SK-N-DZ (cell line): ENCODE measurements at places on chromosomes 2 and 18.

DNA sequence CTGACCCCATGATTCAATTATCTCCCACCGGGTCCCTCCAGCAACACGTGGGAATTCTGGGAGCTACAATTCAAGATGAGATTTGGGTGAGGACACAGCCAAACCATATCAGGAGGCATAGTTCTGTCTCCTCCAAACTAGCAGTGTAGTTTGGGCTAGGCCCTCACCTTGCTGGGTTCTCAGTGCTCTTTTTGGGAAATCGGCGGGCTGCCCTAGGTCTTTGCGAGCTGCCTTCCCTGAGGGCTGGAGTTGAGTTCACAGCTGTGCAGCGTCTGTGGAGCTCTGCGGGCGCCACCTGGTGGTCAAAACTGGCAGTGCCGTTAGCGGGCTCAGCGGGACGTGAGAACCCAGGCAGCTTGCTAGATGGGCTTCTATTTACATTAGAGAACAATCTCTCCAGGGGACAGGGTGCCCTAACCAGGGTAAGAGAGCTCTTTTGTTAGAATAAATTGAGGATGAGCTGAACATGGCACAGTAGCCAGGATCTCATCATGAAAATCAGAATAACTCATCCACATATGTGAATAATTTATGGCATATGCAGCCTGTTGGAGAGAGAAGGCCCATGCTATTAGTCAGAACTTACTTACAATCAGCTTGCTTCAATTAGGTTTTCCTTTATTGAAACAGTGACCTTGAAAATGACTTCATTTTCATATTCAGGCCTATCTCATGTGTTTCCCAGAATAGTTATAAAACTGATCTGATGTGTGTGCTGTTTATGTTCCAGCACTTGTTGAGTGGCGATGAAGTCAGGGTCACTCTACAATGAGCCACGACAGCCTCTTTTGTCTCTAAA is 27.4 kb upstream of the YES1 start:
- peak; percentile 82 for DNase-seq

DNA sequence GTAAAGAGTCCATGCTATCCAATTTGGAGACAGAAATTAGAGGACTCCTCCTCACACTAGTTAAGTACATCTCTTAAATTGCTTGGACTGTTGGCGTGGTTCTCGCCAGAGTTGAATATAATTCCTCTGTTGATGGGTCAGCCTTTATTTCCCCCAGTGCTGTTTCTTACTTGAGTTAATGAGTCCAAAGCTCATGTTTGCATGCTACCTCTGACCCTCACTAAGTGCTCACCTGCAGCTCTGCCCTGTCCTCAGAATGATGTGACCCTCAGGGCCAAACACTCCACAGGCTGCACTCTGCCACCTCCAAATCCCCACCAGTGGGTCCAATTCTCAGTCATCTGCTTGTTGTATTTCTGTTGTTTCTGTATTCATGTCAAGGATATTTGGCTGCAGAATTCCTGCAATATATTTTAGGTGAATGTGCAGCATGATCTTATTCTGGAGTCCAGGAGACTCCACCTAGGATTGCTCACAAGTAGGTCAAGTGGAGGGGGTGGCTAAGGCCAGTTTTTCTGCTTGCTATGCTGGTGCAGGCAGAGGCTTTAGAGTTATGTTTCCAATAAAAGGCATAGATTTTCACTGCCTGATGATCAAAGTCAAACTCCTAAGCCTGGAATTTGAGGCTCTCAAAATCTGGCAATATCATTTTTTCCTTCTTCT is 37.8 kb downstream of the RDH14 start:
- no peak for DNase-seq

DNA sequence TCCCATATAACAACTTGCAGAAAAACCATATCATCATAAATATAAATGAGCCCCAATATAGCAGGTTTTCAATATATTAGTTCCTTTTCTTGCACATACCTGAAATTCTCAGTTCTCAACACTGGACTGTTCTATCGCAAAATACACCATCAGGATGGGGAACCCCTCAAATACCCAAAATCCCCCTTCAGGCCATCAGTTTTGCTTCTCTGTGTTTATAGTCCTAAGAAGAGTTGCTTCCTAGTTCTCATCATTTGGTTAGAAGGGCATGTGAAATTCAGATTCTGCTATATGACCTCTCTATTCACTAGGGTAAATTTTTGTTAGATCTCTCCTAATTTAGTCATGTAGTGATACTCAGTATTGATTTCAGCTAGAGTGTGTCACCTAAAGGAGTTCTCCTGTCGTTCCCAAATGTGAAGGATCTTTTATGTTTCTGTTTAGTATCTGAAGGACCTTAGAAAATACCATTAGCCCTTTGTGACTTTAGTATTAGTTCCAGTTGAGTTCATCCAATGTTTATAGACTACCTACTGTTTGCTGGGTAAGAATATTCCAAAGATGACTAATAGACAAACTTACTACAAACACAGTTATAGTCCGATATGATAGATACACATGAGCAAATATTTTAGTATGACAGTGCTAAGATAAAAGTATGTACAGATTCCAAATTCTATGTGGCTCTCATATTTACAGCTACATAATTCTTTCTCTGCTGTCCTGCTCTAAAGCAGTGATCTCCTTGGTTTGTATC is 115.8 kb downstream of the TTC27 start:
- DNase-seq = no peak

GRCh38 chr2:72949642-72950041 is 32.3 kb downstream of the EMX1 start:
- DNase-seq = no peak

GRCh38 chr2:172415865-172416183 is 11.6 kb upstream of the ITGA6 start:
- DNase-seq = no peak

GRCh38 chr2:8661736-8662135 is 20.1 kb upstream of the ID2 start:
- no peak for DNase-seq

- DNase-seq = no peak
Measured at GRCh38 chr2:156797832-156798231, 361.7 kb downstream of the GPD2 start.

DNA sequence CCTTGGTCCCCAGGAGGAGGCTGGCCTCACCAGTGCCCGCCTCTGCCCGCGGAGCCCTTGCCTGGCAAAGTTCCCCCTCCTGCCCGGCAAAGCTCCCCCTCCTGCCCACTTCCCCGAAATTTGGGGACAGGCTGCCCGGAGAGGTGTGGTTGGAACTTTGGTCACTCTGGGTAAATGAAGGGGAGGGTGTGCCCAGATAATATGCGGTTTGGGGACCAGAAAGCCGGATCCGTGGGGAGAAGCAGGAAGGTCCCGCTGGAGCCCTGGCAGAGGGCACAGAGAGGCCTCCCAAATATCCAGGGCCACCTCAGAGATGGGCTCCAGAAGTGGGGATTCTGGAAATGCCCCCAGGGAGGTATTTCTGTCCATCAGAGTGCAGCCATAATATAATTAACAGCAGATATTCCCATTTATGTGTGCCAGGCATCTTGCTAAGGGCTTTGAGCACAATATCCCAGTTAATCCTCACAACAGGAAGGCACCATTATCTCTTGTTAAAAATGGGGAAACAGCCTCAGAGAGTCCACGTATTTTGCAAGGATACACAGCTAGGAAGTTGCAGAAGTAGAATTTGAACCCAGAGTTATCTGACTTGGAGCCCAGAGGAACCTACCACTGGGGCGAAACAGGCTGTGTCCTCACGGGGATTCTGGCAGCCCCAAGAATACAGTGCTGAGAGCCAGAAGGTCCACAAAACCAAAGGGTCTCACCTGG is 914 bp downstream of the STEAP3 start:
- DNase-seq = no peak

- DNase-seq = no peak
Measured at GRCh38 chr2:143776526-143777297, 647.5 kb downstream of the ARHGAP15 start.

- no peak for DNase-seq
Measured at GRCh38 chr2:32918774-32919173, 28.0 kb upstream of the LTBP1 start.

- DNase-seq = no peak
Measured at GRCh38 chr2:76019128-76019527, 308.4 kb upstream of the GCFC2 start.

GRCh38 chr18:41731884-41732283 is 223.2 kb upstream of the PIK3C3 start:
- DNase-seq = no peak

GRCh38 chr2:155622443-155622842 is 710.1 kb downstream of the NR4A2 start:
- no peak for DNase-seq

DNA sequence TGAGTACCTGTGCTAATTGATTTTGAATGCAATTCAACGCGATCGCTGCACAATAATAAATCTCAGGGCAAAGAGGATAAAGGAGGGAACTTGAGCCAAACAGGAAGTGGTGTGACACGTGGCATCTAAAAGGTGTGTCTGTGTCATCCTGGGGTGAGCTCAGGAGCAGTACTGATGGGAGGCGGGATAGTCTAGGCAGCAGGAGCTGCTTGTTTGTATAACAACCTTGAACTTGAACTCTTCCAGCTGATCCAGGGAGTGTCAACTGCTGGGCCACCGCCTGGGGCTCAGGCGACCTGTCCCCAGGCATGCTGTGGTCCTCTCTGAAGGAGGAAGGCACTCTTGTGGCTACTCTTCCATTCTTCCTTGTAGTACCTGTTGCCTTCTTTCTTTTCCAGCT is 61.2 kb downstream of the BOD1L2 start:
- no peak for DNase-seq

- DNase-seq = no peak
Measured at GRCh38 chr18:60027397-60027796, 127.6 kb downstream of the PMAIP1 start.
